ENCODE measurements at places on chromosomes 12 and 14. TPM values are rescaled to one million over a fixed set of nuclear protein-coding genes. Genes with fewer than 3 reads are reported as not detected.

Gene TDG
- total RNA-seq = 32.7 TPM

Gene ASCL1
- total RNA-seq = not detected

Gene MYH7
- total RNA-seq = not detected

Gene B4GALNT3
- 0.21 TPM for total RNA-seq

Gene PRPH
- not detected for total RNA-seq

Gene ATG2B
- total RNA-seq = 27.8 TPM

Gene NUDT4
- total RNA-seq = 49.7 TPM

Gene GAS2L3
- 10.9 TPM for total RNA-seq

Gene PAPLN
- 44.3 TPM for total RNA-seq

Gene SPX
- total RNA-seq = 9.4 TPM

Gene CLEC6A
- not detected for total RNA-seq

Gene SCNN1A
- 3.2 TPM for total RNA-seq

Gene HOXC6
- not detected for total RNA-seq

Gene RFLNA
- total RNA-seq = 1.4 TPM

Gene CACNA1C
- 59.1 TPM for total RNA-seq

Gene ASIC1
- total RNA-seq = 3.0 TPM

Gene KRT6C
- total RNA-seq = not detected

Gene KRT85
- total RNA-seq = not detected

Gene FAIM2
- total RNA-seq = 1.5 TPM

Gene KRT79
- total RNA-seq = not detected

Gene HAL
- total RNA-seq = 1.7 TPM

Gene POTEM
- not detected for total RNA-seq

Gene LMO3
- 1.6 TPM for total RNA-seq

Gene TMCC3
- not detected for total RNA-seq

Gene ACOT4
- 1.4 TPM for total RNA-seq

Gene IFNG
- total RNA-seq = not detected

Gene OTX2
- total RNA-seq = not detected

Gene FOXN4
- not detected for total RNA-seq

Gene CLEC9A
- total RNA-seq = not detected

Gene KIF5A
- total RNA-seq = 0.43 TPM

Gene SPRYD4
- total RNA-seq = 3.1 TPM

Gene OR4N5
- total RNA-seq = not detected

Gene USP5
- 113 TPM for total RNA-seq

Gene ARHGEF25
- total RNA-seq = 27.6 TPM

Gene ALX1
- total RNA-seq = 1.9 TPM

Gene FZD10
- not detected for total RNA-seq

Gene RTL1
- not detected for total RNA-seq

Gene NTF3
- total RNA-seq = 1.1 TPM

Gene LAG3
- 1.1 TPM for total RNA-seq

All from osteocyte (in vitro differentiated cells).